ENCODE measurements at places on chromosomes 2 and 18.

DNA sequence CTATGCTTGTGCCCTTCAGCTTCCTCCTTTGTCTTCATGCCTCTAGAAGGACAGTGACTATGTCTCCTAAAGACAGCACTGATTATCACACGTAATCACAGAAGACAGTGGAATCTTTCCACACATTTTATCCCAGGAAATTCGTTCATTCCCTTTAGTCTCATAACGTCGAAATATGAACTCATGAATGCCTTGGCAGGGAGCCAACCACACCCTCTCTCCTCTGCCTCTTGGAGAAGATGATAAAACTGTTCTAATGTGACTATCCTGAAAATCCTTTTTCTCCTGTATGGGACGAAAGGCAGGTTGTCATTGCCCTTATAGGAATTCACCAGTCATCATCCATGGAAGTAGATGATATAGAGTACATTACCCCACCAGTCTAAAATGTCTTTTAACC lies 726.6 kb upstream of the FANCL start:
- no peak for DNase-seq

- no peak for DNase-seq
These were observed 398.2 kb downstream of the ADCYAP1 start for GRCh38 chr18:1302861-1303260.

DNA sequence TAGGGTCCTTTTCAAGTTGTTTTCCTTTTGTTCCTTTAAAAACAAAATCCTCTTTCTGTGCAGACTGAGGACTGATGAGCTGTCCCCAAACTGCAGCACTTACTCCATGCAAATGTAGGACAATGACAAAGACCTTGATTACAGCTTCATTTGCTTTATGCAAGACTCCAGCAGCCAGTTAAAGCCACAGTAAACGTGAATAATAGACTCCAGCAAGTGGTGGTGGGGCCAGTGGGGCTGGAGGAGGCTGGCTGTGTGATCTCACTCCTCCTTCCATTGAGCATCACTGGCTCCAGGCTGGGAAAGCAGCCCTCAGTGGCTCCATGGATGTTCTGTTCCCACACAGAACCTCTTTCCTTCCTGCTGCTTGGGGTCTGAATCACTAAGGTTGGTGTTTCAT lies 306.0 kb upstream of the CELF4 start:
- no peak for DNase-seq

DNA sequence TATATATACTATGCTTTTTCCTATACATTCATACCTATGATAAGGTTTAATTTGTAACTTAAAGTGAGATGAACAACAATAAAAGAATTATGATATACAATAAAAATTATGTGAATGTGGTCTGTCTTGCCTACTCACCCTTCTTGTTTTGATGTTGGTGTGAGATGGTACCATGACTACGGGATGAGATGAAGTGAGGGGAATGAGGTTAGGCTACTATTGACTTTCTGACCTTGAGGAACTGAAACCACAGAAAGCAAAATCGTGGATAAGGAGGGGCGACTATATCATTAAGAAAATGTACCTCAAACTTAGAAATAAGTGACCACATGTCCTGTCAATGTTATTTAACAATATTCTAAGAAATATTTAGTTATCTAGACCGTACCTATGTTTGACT lies 103.9 kb upstream of the PPP1CB start:
- DNase-seq = no peak

DNA sequence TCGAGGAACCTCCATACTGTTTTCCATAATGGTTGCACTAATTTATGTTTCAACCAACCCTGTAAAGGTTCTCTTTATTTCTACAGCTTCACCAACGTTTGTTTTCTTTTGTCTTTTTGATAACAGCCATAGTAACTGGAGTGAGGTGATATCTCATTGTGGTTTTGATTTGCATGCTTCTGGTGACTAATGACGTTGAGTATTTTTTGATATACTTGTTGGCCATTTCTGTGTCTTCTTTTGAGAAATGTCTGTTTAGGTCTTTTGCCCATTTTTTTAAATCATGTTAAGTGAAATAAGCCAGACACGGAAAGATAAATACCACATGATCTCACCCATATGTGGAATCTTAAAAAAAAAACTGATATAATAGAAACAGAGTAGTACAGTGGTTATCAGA lies 74.8 kb upstream of the SMIM21 start:
- DNase-seq = no peak

GRCh38 chr2:219724628-219725027 lies 97.2 kb downstream of the SLC4A3 start:
- DNase-seq = no peak

DNA sequence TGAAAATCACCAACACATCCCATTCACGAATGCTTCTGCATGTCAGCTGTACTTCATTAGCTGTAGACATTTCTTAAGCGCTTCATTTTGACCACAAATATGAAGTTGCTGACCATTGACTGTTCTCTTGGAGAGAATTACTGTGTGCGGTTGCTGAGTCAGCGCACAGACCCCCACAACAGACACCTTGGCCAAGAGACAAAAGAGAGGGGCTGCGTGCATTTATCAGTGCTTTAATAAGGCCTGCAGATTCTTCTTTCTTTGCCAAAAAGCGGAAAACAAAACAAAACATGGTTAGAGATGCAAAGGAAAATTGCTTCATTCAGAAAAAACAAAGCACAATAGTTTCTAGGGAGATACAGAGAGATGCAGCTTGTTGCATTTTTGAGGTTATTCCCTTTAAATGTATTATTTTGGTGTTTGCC lies 174.7 kb downstream of the ACKR3 start:
- no peak for DNase-seq

- DNase-seq = no peak
These were observed 221.7 kb downstream of the CDH20 start for GRCh38 chr18:61554946-61555361.
